Activated CD4-positive, alpha-beta T cell treated with anti-CD3 and anti-CD28 coated beads for 4 hours (primary cell): ENCODE measurements at places on chromosomes 3 and 15.

DNA sequence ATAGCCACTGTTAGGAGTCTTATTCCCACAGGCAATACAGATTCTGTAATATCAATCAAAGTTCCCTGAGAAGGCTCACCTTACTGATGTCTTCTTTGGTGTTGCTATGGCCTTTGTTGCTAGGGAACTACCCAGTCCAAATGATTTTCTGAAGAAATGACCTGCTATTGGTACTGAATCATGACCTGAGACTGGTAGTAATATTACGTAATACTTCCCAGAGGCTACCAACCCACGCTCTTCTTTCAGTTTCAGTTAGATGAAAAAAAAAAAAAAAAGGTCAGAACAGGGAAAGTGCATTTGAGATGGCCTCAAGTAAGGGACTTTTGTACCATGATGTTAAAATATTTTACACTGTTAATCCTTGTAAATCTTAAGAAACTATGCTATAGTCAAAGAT, 1092.5 kb upstream of the EPHA6 start:
- no peak for DNase-seq

GRCh38 chr3:143232981-143233380, 113.4 kb downstream of the CHST2 start:
- no peak for DNase-seq

- DNase-seq: no peak
These were observed 32.3 kb upstream of the UTS2B start for GRCh38 chr3:191362524-191363090.

DNA sequence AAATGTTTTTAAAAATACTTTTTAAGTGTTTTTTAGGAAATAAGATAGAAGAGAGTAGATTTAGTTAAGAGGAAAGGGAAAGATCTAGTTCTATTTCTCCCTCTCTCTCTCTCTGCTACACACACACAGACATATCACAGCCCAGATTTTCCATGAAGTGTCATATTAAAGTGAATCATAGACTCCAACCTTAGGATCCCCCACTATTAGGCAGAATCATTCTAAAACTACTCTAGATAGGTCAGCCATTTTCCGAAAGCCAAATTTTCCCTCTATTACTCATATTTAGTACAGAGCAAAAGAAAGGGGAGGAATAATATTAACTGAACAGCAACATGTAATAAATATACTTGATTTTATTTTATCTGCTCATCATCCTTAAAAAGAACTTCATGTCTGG, 45.1 kb upstream of the RSL24D1 start:
- DNase-seq: no peak

- DNase-seq: no peak
These were observed 86.1 kb downstream of the XXYLT1 start for GRCh38 chr3:195184716-195185421.

GRCh38 chr3:13588993-13589392, 40.1 kb downstream of the FBLN2 start:
- no peak for DNase-seq

DNA sequence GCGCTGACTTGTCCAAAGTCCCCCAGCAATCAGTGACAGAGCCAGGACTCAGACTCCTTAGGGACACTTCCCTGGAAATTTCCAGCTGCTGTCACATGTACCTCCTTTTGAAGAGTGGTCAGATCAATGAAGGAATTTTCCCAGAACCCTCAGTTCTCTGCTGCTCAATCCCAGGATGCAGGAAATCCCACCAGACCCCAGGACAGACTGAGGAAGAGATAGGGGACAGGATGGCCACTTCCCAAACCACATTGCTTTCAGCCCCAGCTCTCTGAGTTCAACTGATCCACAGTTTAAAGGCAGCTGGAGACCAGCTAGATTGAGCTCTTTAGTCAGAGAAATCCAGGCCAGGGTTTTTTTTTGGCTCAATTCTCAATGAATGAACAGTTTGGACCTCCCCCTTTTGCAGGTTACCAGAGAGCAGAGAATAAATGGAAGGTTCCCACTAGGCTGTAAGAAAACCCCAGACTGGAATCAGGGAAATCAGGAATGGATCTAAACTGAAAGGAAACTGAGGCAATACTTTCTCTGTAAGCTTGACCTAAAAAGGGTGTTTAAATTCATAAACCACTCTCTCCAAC, 1.5 kb downstream of the CYP1A1 start:
- no peak for DNase-seq

- no peak for DNase-seq
These were observed 170.3 kb upstream of the CCDC54 start for GRCh38 chr3:107206945-107207344.
